ENCODE measurements at places on chromosomes 2 and 18.
A peak's percentile ranks its signal among the peaks of the same experiment; 100 is the strongest.

GRCh38 chr2:24856791-24857211 is 63.2 kb downstream of the ADCY3 start:
- no peak for DNase-seq

GRCh38 chr2:218823196-218823855 is 8.3 kb downstream of the PRKAG3 start:
- DNase-seq = no peak

DNA sequence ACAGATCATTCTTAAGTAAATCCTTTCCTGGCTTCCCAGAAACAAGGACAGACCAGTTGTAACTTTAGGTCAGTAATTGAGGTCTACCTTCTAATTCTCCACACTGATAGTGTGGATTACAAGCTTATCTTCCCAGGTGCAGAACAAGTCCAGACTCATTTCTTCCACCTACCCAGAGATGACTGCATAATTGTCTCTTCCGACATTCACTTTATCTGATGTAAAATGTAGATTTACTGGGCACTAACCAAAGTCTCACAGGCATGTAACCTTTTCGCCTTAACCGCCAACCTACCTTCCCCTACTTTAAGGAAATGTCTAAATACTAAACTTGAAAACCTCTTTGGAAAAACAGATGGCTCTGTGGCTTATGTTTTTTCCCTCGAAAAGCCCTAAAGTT is 96.2 kb downstream of the NCK2 start:
- DNase-seq = no peak

- no peak for DNase-seq
Measured at GRCh38 chr2:3051266-3051665, 326.4 kb downstream of the EIPR1 start.

- DNase-seq = no peak
Measured at GRCh38 chr2:68831686-68832232, 39.4 kb downstream of the BMP10 start.

DNA sequence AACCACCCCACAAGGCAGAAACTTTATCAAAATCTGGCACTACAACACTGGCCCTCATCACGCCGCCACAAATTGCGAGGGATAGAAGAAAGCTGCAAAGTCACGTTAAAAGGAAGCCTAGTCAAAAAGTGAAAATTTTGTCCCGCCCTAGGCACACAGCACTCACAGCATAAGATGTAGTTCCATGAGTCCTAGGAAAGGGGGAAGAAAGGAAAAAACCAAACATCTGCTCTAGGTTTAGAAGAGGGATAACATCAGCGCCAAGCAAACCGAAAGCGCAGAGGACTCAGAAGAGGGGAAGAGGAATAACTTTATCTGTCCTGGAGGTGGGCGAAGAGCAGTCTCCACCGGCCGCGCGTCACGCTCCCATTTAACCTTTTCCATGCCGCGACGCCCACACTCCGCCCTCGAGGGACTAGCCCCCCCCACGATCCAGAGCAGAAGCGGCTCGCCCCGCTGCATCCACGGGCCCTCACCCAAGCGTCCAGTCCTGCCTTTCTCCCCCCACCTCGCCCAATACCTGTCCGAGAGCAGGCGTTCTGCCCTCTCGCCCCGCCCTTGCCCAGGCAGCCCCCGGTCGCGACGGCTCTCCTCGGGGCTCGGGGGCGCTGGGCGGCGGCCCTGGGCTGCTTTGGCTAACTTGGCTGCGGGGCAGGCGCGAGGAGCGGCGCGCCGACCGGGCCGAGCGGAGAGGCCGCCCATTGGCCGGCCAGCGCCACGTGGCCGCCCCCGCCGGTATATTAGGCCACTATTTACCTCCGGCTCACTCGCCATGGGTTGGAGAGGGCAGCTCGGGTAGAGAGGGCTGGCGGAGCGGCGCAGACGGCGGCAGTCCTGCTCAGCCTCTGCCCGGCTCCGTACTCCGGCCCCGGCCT is at the start of gene HOXD1:
HOXD1 (plus strand) TSS at position 770 of the 875 bp plus-strand sequence. CDS start 134 bp downstream, outside the sequence.
- DNase-seq = no peak

GRCh38 chr2:46045888-46046287 is 251.3 kb upstream of the EPAS1 start:
- DNase-seq = no peak

DNA sequence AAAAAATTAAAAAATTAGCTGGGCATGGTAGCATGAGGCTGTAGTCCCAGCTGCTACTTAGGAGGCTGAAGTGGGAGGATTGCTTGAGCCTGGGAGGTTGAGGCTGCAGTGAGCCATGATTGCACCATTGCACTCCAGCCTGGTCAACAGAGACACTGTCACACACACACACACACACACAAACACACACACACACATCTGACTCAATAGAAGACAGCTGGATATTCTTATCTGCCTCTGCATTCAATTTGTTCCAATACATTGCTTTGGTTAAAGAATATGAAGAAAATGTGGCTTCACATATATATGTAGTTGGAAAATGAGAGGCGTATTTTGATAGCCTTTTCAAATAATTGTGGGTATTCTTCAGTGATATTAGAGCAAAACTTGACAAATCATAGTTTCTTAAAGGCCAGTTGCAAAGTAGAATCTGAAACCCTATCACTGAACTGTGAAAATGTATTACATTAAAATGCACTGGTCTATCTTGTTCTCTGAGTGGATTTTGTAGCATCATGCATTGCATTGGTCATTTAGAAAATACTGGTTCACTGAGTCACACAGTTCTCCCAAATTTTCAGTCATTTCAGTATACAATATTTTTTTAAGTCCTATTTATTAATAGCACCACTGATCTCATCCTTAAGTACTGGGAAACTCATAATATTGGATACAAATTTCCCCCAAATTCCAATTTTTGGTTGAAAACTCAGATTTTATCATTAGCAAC is 140.9 kb downstream of the MCFD2 start:
- DNase-seq = no peak

GRCh38 chr2:189628817-189629530 is 32.3 kb upstream of the ASNSD1 start:
- DNase-seq = no peak

DNA sequence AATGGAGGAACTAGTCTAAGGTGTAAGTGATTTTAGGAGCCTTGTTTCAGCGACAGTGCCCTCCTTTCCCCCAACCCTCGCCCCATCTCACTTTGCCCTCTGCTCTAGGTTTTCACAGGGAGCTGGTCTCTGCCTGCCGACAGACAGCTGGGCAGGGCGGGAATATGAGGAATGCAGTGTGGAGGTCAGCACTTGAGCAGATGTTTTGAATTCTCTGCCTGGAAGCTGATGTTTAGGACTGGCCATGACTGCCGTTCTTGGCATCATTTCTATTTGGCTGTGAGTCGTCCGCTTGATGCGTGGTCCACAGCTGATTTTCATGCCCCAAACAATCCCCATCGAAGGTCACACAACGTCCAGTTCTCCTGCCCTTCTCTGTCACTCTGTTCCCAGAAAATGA is 55.1 kb upstream of the SIX3 start:
- no peak for DNase-seq

- DNase-seq = no peak
Measured at GRCh38 chr2:86675511-86676015, 44.5 kb upstream of the RMND5A start.

DNA sequence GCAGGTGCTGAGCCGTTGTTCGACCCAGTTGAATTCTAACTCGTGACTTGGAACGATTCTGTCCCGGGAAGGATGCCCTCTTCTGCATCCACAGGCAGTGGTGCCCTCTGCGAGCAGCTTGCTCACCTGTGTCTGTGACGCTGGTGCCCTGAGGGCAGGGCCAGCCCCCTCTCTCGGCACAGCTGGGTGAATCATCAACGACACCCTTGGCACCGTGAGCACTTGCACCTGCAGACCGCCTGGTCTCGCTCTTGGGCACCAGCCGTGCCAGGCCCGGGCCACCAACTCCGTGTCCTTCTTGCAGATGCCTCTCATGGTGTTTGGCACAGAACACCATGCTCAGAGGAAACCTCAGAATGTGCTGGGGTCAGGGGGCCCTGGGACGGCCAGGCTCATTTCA is 75.0 kb downstream of the SLC66A2 start:
- no peak for DNase-seq

GRCh38 chr2:143558665-143559064 is 429.4 kb downstream of the ARHGAP15 start:
- DNase-seq = no peak

DNA sequence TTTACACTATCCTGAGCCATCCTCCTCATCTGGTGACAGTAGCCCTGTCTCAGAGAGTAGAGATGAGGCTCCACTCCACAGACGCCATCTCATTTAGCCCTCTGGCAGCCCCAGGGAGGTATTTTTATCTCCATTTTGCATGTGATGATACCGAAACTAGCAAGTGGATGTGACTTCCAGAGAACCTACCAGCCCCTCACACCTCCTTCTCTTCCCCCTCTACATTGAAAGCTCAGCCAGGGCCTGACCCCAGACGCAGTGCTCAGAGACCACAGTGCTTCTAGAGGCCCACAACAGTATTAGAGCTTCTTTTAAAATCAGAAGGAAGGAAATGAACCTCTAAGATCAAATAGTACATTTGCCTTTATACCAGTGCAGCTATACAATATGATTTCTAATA is 8.3 kb downstream of the GYPC start:
- no peak for DNase-seq

GRCh38 chr2:54106631-54107454 is 8.6 kb upstream of the ACYP2 start:
- peak; percentile 22 for DNase-seq

- DNase-seq = no peak
Measured at GRCh38 chr2:100891906-100892642, 72.1 kb downstream of the NPAS2 start.

- no peak for DNase-seq
Measured at GRCh38 chr2:14749884-14750283, 117.4 kb downstream of the LRATD1 start.

GRCh38 chr18:36327352-36328316 is 30.1 kb downstream of the FHOD3 start:
- DNase-seq = no peak

DNA sequence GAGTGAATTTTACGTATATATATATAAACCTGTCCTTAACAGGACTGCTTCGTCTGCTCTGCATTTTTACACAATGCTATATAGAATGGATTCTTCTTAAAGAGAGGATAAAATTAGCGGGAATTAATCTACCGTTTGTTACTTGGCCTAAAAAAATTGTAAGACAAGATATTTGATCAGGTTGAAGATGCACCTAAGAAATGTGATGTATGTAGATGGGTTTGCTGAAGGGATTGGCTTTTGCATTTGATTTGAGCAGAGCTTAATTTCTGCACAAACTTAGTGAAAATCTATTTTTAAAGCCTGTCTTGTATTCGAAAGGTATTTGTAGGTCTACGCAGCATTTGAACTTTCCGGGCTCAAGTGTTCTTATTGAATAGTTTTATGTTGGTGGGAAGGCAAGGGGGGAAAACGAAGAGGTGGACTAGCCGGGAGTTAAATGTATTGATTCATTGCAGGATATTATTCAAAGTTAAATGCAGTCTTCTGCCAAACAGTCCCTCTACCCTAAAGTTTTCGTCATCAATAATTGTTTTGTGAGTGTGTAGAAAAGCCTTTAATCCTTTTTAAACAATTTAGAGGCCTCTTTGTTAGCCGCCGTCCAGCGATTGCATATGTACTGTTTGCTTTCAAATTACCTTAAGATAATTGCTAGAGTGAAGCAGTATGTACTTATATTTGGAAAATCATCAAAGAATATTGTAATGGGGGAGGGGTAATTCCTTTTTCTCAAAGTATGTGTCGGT is 1.2 kb downstream of the PPP1CB start:
- no peak for DNase-seq

DNA sequence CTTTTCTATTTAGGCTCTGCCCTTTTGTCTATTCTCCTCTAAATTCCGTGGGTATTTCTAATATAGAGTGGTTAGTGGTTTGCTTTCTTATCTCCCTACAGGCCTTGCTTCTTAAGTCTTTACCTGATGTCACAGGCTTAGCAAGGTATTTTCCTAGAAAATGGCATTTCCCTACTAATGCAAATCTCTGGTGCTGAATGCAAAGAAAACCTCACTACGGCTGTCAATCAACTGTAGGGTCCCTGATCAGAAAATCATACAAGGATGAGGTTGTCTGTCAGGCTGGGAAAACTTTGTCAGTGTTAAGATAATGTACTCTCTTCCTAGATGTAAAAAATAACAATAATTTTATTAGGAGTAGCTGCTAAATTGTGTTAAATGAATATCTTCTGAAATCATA is 27.1 kb upstream of the DSC1 start:
- DNase-seq = no peak

DNA sequence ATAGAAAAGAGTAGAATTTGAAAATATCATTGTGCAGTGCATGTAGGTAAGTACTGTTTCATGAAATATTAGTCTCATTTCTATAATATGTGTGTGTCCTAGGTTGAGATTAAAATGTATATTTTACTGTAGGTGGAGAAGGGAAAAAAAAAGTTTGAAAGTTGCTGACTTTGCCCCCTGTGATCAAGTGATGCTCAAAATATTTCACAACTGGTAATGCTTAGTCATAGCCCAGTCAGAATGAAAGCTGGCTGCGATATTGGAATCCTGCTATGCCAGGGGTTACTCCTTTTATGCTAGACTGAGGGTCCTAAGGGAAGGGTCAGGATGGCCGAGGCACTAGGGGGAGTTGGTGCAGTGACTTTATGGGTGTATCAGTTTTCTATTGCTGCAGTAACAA is 19.5 kb upstream of the CFAP36 start:
- DNase-seq = no peak

GRCh38 chr18:10771053-10771709 is 245.4 kb downstream of the NAPG start:
- no peak for DNase-seq

DNA sequence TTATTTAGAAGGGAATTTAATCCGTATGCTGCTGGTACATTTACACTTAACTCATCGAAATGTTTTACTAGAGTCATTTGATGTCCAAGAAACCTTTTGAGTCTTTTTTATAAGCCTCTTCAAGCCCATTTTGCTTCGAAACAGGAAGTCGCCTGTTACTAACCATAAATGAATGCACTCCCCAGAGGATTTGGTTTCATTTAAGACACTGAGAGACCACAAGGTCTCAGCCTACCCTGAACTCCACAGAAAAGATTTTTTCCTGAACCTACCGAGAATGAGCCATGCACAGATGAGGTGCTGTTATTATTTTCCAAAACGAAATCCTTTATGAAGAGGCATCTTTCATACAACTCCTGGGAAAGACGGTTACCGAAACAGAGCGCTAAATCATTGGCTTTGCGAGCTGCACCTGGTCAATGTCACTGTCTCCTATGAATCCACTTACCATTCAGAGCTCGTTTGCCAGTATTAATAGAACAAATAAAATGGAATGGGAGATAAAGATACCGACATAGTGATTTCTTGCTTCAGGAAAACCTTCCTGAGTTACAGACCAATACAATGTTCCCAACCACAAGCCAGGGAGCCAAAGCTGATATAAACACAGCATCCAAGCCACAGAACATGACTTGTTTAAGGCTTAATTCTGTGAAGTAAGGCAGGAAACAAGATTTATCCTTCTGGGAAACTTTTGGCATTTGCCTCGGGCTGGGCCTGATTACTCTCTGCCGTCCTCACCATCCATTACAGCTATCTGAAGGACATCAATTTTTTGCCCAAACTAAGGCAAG is 382.1 kb downstream of the OSR1 start:
- DNase-seq = no peak

- DNase-seq = no peak
Measured at GRCh38 chr2:65576861-65577601, 144.6 kb upstream of the SPRED2 start.

- DNase-seq = no peak
Measured at GRCh38 chr2:50975546-50975945, 56.4 kb downstream of the NRXN1 start.

- no peak for DNase-seq
Measured at GRCh38 chr2:26438926-26439325, 37.2 kb downstream of the DRC1 start.
